Activated naive CD4-positive, alpha-beta T cell treated with Interleukin-2 at 50 U/mL for 16 hours (primary cell): ENCODE measurements at places on chromosomes 2 and 18.

- DNase-seq: no peak
Measured at GRCh38 chr2:194291104-194291503, 1365.9 kb upstream of the SLC39A10 start.

GRCh38 chr2:54114936-54115283 is 505 bp upstream of the ACYP2 start:
- DNase-seq: no peak

DNA sequence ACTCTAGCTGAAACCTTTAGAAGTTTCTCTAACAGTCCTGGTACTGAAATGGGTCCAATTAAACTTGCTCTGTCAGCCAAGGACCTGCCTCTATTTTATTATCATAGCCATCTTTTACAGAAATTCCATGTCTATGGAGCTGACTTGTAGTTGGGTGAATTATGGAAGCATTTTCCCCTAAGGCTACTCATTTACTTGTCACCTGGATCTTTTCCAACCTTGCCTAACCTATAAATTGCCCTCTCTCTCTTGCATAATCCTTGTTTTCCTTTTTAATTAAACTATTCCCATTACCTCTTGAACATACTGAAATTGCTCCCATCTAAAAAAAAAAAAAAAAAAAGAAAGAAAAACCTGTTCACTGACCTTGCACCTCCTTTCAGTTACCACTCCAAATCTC is 74.6 kb upstream of the DOK6 start:
- no peak for DNase-seq

- no peak for DNase-seq
Measured at GRCh38 chr2:170013802-170014551, 164.0 kb upstream of the MYO3B start.

DNA sequence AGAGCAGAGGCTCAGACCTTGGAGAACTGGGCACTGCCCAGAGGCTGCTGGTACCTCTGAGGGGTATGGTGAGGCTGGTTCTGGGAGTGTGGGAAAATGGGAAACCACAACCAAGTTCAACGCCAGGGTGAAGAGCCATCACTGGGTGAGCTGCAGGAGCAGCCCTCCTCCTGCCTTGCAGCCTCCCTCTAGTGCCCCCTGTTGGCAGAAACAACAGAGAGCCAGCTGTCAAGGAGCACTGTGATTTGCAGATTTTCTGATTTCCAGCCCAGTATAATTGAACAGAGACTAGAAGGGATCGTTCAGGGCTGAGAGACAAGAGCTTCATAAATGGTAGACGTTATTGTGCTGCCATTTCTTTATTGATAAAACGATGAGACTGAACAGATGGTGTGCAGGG is 50.5 kb downstream of the MAPK4 start:
- no peak for DNase-seq
